Epithelial cell of proximal tubule (primary cell): ENCODE measurements at places on chromosomes 7 and 10. TPM values are rescaled to one million over a fixed set of nuclear protein-coding genes. Genes with fewer than 3 reads are reported as not detected.

SLC16A12 gene
- 1.2 and 3.7 TPM in 2 replicates for total RNA-seq

GRCh38 chr10:131909014-131909808, 8.4 kb downstream of the PPP2R2D start:
- no peak for DNase-seq

- no peak for DNase-seq
Measured at GRCh38 chr7:131066635-131067034, 261.0 kb upstream of the MKLN1 start.

CDNF gene
- 0.29 TPM in 1 of 2 replicates, not detected in the other for total RNA-seq

MYO1G gene
- total RNA-seq, result under 0.01 TPM in 1 of 2 replicates, not detected in the other

- DNase-seq, result no peak
Measured at GRCh38 chr7:105911961-105912575, 35.7 kb upstream of the ATXN7L1 start.

OR6B1 gene
- not detected in 2 replicates for total RNA-seq

GRCh38 chr7:32879460-32879859, 12.1 kb downstream of the KBTBD2 start:
- no peak for DNase-seq

GRCh38 chr10:110610308-110610774, 33.8 kb upstream of the RBM20 start:
- DNase-seq, result peak; percentile 20

GRCh38 chr7:36652431-36652830, 71.9 kb downstream of the AOAH start:
- no peak for DNase-seq

DNA sequence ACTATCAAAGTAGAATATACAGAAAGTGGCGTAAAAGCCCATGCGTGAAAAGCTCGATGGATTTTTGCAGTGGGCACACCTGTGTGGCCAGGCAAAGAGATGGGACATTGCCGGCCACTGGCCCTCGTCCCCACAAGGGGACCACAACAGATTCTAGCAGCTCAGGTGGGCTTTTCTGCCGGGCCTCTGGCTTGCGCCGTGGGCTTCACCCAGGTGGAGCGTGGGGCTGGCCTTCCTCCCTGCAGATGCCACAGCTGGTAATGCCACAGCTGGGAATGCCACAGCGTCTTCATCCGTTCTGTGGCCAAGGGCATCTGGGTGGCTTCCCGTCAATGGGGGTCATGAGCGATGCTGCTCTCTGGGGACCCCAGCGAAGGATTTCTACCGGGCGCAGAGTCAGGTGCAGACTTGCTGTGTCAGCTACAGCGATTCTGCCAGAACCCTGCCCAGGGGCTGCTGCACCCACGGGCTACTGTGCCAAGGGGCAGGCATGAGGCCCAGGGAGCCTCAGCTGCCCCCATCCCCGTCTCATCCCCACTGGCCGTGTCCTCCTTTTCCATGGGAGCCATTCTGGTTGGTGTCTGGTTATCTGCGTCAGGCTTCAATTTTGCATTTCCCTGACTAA, 52.5 kb upstream of the NKX6-2 start:
- no peak for DNase-seq

MBL2 gene
- not detected in 2 replicates for total RNA-seq

- no peak for DNase-seq
Measured at GRCh38 chr7:8176370-8177081, 85.4 kb downstream of the ICA1 start.

PKD2L1 gene
- total RNA-seq, result not detected in 2 replicates

USP6NL gene
- 14.7 and 18.8 TPM in 2 replicates for total RNA-seq

SEMA3E gene
- 0.35 and 0.94 TPM in 2 replicates for total RNA-seq

TEX36 gene
- not detected in 2 replicates for total RNA-seq

- DNase-seq, result no peak
Measured at GRCh38 chr7:21368317-21368716, 59.6 kb upstream of the SP4 start.

CPN1 gene
- total RNA-seq, result not detected in 2 replicates

- no peak for DNase-seq
Measured at GRCh38 chr7:93198472-93198871, 27.8 kb downstream of the HEPACAM2 start.

ERVW-1 gene
- not detected in 2 replicates for total RNA-seq

- no peak for DNase-seq
Measured at GRCh38 chr10:21972584-21972983, 30.9 kb downstream of the DNAJC1 start.

DNA sequence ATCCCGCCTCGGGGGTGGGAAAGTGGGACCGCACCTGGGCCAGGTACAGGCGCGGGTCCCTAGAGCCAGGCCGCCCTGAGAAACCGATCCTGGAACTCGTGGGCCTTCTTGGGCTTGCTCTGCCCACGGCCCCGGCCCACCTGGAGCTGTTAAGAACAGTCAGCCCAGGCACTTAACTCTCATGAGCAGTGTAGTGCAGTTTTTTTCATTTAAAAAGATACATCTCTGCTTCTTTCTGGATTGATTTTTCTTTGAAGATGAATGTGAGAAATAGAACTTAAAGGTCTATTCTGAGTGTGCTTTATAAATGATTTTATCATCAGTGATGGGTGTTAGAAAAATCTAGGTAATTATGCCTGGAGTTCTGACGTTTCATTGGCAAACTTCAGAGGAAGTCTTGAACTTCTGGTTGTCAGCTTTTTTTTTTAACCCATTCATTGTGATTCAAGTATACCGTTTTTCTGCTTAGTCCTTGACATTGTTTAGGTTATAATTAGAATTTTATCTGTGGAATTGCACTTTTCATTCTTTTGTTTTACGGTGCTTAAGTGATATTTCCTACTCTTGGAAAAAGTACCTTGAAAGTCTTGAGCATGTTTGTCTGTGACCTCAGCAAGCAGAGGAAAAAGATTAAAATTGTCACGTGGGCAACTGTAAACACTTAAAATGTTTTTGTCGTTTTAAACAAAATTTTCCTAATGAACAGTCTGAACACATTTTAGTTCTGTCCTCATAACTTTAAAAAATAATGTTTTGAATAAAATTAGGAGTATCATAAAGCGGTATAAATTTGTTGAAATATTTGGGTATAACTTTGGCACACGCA, 906 bp downstream of the CDK1 start:
- no peak for DNase-seq

TMEM176B gene
- total RNA-seq, result 1.7 TPM in 1 of 2 replicates, not detected in the other

DNA sequence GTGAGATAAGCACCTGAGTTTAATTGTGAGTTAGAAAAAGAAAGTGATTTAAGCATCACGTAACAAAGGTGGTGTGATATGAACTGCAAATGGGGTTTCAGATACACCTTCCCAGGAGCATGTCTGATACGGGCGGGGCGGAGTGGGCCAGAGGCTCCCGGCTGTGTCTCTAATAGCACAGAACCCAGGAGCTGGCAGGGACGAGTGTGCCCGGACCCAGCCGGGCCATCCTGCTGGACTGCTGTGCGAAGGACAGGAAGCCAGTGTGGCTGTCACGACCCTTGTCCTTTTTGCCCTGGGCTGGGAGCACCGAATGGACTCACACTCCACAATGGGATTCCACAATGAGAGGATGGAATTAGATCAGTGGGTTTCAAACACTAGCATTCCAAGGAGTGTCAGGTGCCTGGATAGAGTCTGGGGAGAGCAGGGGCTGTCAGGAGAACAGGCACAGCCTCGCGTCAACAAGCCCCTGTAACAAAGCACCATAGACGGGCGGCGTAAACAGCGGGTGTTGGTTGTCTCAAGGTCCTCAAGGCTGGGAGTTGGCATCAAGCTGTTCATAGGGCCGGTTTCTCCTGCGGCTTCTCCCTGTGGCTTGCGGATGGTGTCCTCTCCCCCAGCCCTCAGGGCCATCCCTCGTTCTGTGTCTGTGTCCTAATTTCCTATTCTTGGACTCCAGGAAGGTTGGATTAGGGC, 242.6 kb upstream of the PITRM1 start:
- no peak for DNase-seq
